ENCODE measurements at places on chromosomes 3 and 15.

GRCh38 chr15:28975766-28976179 is 90.0 kb downstream of the APBA2 start:
- DNase-seq: no peak

- DNase-seq: no peak
Observed at GRCh38 chr15:62475591-62475990, 310.5 kb upstream of the C2CD4B start.

GRCh38 chr3:113021471-113021870 is 30.7 kb downstream of the GTPBP8 start:
- no peak for DNase-seq

GRCh38 chr3:10781981-10782380 is 34.0 kb upstream of the SLC6A11 start:
- DNase-seq: no peak

DNA sequence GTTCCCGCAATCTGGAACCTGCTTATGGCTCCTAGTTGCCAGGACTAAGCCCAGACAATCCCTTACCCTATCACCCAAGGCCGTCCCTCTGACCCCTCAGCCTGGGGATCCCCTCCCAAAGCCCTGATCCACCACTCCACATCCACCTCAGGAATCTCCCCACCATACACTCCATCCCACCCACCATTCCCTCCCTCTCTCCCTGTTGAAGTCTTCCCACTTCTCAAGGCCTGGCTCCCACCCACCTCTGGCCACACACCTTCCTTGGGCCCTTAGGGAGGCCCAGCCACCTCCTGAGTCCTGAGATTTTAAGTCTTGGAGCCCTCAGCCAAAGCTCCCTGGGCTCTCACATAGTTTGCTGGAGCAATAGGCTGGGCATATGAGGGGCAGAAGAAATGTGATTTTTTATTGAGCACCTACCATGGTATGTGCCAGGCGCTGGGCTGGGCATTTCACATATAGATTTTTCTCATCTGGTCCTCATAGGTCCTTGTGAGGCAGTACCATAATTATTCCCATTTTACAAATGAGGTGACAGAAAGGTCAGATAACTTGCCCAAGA is 48.1 kb downstream of the HCN4 start:
- DNase-seq: no peak

GRCh38 chr15:88656760-88657221 is 18.0 kb downstream of the ISG20 start:
- no peak for DNase-seq

DNA sequence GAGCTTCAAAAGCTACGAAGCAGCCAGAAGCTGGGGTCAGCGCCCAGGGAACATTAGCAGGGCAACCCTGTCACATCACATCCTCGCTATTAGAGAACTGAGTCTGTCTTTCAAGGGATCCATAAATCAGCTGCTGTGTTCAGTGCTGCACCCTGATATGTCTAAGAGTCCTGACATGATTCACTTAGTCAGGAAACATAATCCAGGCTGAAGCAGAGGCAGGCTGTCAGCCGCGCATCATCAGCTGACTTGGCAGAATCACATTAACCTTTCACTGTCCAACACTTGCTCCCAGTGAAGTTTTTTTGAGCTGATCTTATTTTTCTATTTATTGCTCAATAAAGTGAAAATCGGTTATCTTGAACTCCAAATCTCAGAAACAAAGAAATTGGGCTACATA is 23.5 kb downstream of the MYH15 start:
- no peak for DNase-seq

- DNase-seq: no peak
Observed at GRCh38 chr15:90873488-90873997, 5.2 kb downstream of the FURIN start.

DNA sequence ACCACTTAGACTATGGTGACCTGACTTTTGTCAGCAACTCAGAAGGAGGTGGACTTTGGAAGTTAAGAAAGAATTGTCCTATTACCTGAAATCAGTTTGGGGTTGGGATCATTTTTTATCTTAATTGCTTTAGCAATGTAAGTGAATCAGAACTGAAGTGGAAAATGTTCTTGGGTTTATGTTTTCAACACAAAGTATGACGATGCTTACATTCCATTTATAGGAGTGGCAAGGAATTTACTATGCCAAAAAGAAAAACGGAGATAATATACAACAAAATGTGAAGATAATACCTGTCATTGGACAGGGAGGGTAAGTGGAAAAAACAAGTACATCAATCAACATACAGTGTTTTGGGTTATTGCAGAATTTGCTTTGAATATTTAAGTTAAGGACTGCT is 116.1 kb downstream of the PDE8A start:
- DNase-seq: no peak

DNA sequence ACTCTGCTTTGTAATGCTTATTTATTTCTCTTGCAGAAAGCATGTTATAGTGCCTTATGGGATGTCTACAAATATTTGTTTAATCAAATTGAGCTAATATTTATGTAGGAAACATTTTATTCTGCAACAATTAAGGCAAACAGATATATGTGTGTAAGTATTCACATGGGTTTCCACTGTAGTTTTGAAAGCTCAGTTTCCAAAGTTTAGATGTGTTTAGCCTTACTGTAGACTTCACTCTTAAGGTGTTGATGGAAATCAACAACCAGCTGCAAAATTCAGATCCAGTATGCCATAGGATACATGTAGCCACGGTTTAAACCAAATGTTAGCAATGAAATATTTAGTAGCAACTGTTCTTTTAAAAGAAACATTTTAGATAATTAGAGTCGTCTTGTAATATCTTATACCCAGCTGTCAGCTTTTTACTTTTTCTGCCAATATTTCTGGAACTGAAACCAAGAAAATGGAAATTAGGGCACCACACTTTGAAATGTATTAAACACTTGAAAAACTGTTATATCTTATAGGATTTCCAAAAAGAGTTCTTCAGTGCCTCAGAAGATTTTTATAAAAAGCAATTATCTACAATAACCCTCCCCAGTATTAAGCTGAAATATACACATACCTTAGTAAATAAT is 18.5 kb downstream of the PIK3CA start:
- DNase-seq: no peak

DNA sequence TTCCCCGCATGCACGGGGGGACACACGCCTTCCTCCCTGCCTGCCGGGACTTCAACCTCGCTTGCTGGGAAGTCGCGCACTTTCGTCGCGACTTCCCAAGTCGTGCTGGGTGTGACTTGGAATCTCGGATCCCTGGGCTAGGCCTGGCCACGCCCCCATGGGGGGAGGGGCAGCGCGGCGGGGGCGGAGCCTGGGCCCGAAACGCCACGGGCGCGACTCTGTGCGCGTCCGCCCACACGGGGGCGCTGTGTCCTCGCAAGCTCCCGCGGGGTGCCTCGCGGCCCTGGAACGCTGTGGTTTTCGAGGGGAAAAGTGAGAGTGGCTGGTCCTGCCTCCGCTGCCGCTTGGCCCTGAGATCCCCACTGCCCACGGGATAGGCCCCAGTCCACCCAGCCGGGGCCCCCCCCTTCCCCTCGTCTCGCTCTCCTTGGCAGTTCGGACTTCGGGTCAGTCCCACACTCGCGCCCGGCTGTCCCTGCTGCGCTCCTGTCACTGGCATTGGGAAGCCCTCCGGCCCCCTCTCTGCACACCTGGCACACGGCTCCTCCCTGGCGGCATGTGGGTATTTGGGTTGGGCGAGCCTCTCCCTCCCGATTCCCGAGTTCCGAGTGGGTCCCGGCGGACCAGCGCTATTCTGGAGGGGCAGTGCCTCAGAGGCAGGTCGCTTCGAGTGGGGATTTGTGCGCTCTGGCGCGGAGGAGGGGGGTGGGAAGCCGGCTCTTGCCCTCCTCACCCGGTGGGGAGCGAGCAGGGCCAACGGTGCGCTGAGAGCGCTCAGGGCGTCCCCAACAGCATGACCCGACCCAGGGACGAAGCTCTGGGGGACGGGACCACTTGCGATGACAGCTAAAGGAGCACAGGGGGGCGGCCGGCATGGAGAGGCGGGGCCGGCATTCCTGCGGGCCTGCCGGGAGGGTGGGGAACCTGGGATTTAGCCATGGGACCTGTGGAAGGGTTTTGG is 23.6 kb downstream of the SEC61A1 start:
- peak; percentile 77 for DNase-seq

- no peak for DNase-seq
Observed at GRCh38 chr15:70044168-70044567, 53.5 kb downstream of the TLE3 start.

DNA sequence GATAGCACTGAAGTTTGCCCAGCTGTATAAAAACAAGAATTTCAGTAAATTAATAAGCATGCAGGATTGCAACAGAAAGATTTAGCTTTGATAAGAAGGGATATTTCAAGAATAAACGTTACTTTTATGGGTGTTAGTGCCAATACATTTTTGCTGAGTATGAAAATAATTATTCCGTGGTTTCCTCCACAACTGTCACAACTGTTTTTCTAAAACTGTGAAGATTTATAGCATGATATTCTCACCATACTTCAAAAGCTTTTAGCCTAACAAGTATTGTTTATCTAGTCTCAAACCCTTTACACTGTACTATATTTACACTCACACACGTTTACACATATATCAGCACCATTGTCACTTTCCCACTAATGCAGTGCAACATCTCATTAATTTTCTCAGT is 200.5 kb downstream of the TPRG1 start:
- no peak for DNase-seq

GRCh38 chr3:124586126-124587052 is 143.9 kb upstream of the UMPS start:
- no peak for DNase-seq

DNA sequence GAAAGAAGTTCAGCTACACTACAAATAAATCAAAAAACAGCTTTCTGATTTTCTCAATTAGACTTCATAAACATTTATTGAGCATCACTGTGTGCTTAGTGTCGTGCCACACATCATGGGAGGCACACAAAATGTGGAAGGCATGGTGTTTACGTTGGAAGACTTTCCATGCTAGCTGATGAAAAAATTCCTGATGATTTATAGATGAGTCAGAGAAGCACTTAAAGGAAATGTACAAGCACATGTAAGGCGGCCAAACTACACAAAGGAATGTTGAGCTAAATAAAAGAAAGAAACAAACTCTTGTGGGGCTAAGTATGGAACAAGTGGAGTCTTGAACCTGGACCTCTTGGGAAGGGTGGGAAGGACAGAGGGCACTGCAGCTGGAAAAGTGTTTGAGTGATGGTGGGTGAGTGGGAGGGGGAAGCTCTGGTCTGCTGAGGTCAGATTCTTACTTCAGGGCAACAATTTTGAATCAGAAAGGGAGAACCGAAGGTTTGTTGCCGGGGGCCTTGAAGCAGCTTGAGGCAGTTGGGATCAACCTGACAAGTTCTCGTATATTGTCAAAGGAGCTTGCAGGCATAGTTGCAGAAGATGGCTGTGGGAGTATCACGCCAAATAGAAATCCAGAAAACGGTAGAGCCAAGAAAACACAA is 66.9 kb downstream of the FOXB1 start:
- no peak for DNase-seq

DNA sequence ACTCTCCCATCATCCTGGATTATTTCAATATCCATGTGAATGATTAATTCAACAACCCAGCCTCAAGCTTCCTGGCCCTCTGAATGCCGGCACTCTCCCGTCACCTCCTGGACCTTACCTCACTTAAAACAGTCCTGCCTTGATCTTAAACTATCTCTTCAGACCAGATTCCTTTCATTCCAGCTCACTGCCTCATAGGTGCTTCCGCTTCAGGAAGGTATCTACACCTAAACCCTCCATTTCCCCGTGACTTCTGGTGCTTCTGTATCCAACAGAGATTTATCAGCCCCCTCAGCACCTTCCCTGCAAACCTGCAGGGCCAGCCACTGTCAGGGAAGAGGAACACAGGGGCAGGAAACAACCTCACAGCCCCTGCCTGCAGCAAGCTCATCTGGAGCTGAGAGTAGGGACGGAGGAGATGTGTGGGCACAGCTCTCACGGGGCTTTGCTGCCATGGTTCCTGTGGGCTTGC is 98.9 kb upstream of the TJP1 start:
- DNase-seq: no peak

DNA sequence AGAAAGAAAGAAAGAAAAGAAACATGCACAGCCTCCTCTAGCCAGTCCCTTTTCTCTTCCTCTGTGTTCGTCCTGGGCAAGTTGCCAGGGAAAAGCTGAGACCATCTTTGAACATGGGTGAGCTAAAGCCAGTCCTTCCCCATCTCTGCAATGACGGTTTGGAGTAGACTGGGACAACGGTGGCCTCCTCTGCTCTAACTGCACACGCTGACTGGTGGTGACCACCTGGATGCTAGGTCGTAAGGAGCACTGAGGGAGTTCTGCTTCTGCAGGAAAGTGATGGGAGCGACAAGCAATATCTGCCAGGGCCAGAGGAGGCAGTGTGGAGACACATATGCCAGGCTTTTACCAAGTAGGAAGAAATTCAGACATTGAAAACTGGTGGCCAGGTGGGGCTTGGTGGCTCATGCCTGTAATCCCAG is 111.7 kb downstream of the NUP210 start:
- DNase-seq: no peak

- DNase-seq: no peak
Observed at GRCh38 chr3:33883538-33883950, 85.1 kb downstream of the PDCD6IP start.

DNA sequence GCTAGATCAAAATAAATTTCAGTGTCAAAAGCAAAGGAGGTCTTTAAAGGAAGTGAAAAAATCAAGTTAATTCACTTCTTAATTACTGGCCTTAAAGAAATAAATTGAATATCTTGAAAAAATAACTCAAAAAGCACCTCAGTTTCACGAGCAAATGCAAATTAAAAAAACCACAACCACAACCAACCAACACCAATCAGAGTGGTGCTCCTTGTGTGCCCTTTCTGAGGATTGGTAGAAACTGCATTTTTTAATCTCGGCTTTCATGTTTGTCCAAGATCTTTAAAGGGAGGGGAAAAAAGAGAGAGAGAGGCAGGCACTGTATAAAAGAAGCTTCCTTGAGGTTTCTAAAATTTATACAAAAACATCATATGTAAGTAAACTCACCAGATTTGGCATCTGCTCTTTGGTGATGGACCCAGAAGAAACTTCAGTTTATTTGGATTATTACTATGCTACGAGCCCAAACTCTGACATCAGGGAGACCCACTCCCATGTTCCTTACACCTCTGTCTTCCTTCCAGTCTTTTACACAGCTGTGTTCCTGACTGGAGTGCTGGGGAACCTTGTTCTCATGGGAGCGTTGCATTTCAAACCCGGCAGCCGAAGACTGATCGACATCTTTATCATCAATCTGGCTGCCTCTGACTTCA is at the start of gene GPR15:
Gene GPR15 (plus strand): TSS at position 357 of the 653 bp plus-strand sequence. CDS start 56 bp downstream, at position 413.
- DNase-seq: no peak

GRCh38 chr15:89766357-89767311 is 9.5 kb upstream of the MESP2 start:
- DNase-seq: no peak

GRCh38 chr3:11556851-11557644 is 86.7 kb downstream of the VGLL4 start:
- no peak for DNase-seq

DNA sequence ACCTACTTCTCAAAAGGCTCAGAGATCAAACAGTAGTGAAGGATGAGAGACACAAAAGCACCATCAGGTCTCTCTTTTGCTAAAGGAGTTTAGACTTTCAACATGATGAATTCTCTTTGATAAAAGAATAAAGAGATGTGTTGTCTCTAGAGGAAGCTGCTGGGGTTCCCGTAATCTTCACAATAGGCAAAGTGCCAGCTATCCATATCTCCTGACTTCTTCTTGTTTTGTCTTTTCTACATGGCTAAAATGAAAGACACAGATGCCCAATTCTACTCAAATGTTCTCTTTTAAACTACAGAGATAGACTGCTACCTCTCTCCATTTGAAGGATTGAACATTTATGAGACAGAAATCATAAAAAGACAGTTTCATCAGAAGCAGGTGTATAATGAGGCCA is 38.4 kb upstream of the TUSC7 start:
- no peak for DNase-seq

- no peak for DNase-seq
Observed at GRCh38 chr3:15646851-15647511, 45.4 kb downstream of the BTD start.

- DNase-seq: no peak
Observed at GRCh38 chr3:44954304-44954703, 21.7 kb downstream of the ZDHHC3 start.
